Smooth muscle cell of the coronary artery (primary cell): ENCODE measurements at places on chromosomes 3 and 15. TPM values are rescaled to one million over a fixed set of nuclear protein-coding genes. Genes with fewer than 3 reads are reported as not detected.

B3GNT5 gene
- total RNA-seq: 1.4 and 2.4 TPM in 2 replicates

VPS13C gene
- total RNA-seq: 53.7 and 61.3 TPM in 2 replicates

NMNAT3 gene
- total RNA-seq: 0.23 and 2.5 TPM in 2 replicates

RARRES1 gene
- total RNA-seq: 2.9 and 9.0 TPM in 2 replicates

THAP10 gene
- 0.35 and 1.1 TPM in 2 replicates for total RNA-seq

VILL gene
- 5.6 and 8.9 TPM in 2 replicates for total RNA-seq

C3orf85 gene
- total RNA-seq: not detected in 2 replicates

ZNF660 gene
- total RNA-seq: 0.59 and 1.9 TPM in 2 replicates

ZNF621 gene
- total RNA-seq: 9.4 and 12.3 TPM in 2 replicates

NECTIN3 gene
- 15.9 and 28.5 TPM in 2 replicates for total RNA-seq

CLRN1 gene
- total RNA-seq: not detected in 2 replicates

SPINK8 gene
- not detected in 2 replicates for total RNA-seq
